ENCODE measurements at places on chromosomes 6 and 20. TPM values are rescaled to one million over a fixed set of nuclear protein-coding genes. Genes with fewer than 3 reads are reported as not detected.

GRCh38 chr6:2531426-2532215 lies 219.1 kb downstream of the MYLK4 start:
- no peak for DNase-seq

GRCh38 chr6:28974505-28974904 lies 30.6 kb downstream of the ZNF311 start:
- no peak for DNase-seq

MEI4 gene
- 0.85 TPM for total RNA-seq

DNA sequence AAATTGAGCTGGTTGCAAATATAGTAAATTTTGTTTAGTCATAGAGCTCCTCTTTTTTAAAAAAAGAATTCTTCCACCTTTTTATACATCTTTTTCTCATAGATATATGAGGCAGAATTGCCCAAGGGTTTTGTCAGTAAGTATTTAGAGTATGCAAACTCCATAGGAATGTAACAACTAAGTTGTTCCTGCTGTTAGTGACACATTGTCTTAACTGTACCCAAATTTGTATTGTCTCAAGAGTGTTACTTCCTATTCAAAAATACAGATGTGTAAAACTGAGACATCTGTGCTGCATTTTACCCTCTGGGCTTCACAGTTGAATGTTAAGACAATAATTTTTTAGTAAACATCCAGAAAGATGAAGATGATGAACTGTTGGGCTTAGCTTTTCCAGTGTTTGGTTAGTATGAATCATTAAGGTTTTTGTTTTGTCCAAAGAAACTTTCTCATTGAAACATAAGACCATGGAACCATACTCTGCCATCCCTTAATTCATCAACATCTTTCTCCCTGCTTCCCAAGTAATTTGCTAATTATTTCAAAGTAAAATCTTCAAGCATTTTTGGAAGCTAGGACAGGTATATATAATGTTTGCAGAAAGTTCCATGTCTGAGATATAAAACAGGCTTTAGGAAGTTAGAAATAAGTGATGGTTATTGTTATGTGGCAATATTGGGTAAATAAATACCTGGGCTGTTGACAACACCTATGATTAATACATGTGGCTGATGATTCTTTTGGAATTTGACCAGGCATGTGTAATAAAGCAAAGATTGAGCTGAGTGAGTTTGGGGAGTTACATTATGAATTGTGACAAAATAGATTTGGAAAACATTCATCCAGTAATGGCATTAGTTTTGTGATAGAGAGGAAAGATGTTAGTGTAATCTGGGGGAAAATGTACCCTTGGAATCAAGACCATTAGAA lies 11.2 kb downstream of the OGFRL1 start:
- no peak for DNase-seq

- DNase-seq: no peak
These were observed 7.6 kb downstream of the MOCS1 start for GRCh38 chr6:39926668-39927067.

NR2E1 gene
- total RNA-seq: not detected

FAM83B gene
- 6.4 TPM for total RNA-seq

DNA sequence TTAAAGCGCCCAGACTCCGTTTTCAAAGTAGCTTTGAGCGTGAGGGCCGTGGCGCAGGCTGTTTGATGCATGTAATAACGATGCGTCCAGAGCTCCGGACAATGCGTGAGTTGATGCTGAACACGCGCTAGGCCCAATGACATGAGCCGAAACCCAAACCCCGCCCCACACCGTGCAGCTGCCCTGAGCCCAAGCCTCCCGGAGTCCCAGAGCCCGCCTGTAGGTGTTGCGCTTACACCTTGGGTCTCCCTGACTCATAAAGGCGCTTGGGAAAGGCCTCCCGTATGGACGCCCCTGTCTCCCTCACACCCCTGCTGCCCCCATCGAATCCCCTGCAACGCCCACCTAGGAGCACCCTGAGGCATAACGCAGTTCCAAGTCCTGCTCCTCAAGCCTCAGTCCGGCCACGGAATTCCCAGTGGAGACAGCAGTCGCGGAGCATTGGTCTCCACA lies 87.6 kb downstream of the ERMARD start:
- peak; percentile 13 for DNase-seq

ANKRD66 gene
- not detected for total RNA-seq

C20orf204 gene
- total RNA-seq: 1.0 TPM

DNA sequence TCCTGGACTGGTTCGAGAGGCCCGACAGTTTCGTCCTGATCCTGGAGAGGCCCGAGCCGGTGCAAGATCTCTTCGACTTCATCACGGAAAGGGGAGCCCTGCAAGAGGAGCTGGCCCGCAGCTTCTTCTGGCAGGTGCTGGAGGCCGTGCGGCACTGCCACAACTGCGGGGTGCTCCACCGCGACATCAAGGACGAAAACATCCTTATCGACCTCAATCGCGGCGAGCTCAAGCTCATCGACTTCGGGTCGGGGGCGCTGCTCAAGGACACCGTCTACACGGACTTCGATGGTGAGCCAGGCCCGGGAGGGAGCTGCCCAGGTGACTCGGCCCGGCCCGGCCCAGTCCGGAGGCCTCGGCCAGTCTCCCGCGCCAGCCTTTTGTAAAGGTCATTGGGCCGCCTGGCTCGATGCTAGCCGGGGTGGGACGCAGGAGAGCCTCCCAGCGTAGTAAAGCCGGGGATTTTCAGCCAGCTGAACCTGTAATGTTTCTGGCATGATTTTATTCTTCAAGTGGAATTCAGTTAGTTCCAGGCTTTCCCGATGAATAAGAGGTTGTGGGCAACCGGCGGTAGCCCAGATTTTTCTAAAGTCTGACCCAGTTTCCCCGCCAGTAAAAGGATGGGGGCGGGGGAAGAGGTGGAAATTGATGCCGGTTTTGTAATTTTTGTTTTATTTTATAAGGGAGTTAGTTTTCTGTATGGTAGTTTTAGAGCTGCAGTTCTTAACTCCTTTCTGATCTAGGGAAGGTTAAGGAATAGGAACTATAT lies 1.4 kb downstream of the PIM1 start:
- peak; percentile 50 for DNase-seq

- no peak for DNase-seq
These were observed 52.8 kb downstream of the MAP3K4 start for GRCh38 chr6:161044335-161044734.

BHLHE23 gene
- total RNA-seq: not detected

- DNase-seq: no peak
These were observed 74.8 kb downstream of the TULP4 start for GRCh38 chr6:158387036-158387435.

- no peak for DNase-seq
These were observed 27.4 kb upstream of the LCA5 start for GRCh38 chr6:79564636-79565035.

DNA sequence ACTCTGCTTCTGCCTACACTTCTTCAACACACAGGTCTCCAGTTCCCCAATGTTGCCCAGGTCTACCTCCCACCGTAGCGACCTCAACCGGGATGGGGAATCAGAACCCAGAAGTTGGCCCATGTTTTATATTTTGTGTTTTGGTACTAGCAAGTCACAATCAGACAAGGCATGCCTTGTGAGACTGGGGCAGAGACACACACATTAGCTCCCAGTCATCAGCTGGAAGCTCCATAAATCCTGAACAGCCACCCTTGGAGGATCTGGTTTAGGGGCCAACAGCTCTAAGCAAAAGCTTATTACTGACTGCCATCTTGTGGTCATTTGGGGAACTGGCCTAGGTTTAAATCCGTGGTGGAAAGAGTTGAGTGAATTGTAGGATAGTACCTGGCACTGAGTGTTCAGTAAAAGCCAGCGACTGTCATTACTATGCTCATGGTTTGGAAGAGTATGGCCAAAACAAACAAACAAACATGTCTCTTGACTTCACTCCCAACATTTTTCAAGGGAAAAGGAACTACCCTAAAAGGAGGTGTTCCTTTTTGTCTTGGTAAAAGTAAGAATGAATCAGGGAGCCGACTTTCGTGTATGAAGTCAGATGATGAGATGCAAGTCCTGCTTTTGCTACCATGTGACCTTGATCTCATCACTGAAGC lies 40.5 kb downstream of the PIM1 start:
- DNase-seq: peak; percentile 65

- no peak for DNase-seq
These were observed 20.7 kb downstream of the COL19A1 start for GRCh38 chr6:69887026-69887425.

- no peak for DNase-seq
These were observed 109.2 kb upstream of the PTPN1 start for GRCh38 chr20:50400705-50401586.

NANP gene
- 4.4 TPM for total RNA-seq

DNA sequence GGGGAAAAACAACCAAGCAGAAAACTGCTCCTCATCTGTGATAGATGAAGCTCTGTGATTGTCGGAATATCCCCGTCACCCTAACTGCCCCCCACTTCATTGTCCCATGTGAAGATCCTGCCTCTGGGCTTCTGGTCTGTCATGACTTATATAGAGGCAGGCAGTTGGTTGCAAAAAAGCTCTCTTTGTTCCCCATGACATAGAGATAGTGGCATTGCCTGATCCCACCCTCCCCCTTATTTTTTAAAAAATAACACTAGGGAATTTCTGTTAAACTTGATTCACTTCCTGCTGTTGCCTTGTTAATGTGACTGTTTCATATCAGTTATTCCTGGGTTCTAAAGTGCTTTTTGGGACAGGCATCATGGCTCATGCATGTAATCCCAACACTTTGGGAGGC lies 203.1 kb downstream of the JARID2 start:
- no peak for DNase-seq

DNA sequence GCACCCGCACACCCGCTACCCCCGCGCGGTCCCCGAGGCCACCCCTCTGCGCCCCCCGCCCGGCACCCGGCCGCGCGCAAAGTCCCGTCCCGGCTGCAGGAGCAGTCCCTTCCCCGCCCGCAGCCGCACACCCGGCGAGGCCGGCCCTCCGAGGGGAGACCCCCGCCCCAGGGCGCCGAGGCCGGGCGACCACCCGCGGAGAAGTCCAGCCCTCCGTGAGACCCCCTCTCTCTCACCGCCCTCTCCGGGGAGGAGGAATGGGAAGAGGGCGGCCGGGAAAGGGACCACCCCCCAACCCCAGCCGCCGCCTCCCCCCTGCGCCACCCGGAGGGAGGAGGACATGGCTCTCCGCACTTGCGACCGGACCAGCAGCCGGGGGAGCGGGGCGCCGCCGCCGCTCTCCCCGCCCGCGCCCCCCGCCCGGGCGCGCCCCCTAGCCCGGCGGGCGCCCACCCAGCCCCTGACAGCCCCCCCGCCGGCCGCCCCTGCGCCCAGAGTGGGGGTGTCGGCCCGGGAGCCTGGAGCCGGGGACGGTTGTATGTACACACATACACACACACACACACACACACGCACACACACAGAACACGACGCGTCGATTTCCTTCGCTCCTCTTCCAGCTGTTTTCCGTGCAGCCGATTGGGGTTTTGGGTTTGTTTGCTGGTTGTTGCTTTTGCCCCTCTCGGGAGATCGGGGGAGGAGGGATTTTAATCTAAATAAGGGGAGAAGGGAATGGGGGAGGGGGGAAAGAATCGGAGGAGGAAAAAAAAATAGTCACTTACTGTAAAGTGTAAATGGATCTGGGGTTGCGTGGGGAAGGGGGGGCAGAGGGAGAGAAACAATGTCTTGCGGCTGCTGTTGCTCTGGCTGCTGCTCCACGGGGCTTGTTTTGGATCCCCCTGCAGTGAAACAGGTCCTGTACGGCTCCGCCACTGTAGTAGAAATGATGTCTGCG lies at the start of gene ATXN1:
TSS of gene ATXN1 (minus strand) at position 945 of the 955 bp plus-strand sequence.
- DNase-seq: peak; percentile 75

DNA sequence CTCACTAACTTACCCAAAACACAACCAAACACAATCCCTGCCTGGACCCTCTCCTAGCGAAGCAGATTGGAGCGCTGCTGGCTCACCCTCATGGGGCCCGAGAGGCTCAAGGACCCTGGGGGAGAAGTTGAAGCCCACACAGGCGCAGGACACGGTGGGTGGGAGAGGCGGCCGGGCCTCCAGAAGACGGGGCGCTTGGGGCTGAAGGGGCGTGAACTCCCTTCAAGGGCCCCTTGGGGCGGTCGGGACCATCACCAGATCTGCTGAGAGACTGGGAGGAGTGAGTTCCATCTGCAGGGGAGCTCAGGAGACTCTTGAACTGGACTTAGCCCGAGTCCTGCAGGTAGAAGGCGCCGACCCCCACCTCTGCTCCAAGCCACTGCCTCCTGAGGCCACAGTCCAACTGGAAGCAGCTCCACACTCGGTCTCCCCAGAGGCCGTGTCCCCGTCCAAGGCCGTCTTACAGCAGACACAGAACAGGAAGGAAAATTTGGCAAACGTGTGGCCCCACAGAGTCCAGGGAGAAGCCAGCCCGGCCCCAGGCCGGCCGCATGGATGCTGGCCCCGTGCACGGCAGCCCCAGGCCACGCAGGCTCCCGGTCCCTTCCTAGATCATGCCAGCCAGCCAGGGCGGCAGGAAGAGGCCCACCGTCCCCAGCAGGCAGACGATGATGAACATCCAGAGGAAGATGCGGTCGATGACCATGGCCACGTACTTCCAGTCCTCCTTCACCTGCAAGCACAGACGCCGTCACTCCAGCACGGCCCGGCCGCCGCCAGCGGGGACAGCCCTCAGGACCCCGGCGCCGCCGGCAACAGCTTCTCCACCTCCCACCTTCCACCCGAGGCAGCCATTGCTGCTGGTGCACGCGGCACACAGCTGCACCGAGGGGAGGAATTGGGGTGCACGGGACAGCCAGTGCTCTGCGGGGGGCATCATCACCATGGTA lies 14.7 kb downstream of the CHRNA4 start:
- DNase-seq: no peak

BCAS1 gene
- not detected for total RNA-seq

DNA sequence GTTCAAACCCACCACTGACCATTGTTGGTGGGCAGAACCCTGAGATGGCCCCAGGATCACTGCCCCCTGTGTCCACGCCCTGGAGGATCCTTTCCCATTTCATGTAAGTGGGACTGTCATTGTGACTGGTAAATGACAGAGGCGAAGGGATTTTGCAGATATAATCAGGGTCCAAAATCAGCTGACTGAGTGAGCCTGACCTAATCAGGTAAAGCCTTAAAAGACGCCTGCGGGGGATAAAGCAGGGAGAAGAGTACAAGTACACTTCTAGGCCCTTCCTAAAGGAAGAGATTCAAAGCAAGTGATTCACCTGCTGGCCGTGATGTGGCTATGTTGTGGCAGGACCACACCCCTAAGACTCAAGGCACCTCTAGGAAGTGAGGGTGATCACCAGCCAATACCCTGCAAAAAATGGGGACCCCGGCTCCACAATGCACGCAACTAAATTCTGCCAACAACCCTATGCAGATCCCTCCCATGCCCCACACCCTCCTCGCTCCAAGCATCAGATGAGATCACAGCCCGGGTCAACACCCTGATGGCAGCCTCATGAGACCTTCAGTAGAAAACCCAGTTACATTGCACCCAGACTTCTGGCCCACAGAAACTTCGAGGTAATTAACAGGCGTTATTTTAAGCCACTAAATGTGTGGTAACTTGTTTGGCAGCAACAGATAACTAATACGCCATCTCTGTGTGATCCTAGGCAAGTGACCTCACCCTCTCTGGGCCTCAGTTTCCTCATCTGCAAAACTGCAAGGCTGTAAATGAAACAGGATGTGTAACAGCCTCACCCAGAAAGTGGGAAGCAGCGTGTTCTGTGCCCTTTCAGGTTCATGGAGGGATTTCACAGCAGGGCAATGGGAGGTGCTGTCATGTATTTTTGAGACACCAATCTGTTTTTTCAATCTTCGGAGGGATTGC lies 11.3 kb downstream of the PREX1 start:
- no peak for DNase-seq

GRCh38 chr20:25300496-25301170 lies 52.7 kb downstream of the PYGB start:
- no peak for DNase-seq

GRCh38 chr6:137020776-137021175 lies 24.0 kb downstream of the IL20RA start:
- DNase-seq: no peak
